ENCODE measurements at places on chromosomes 11 and 22.

- DNase-seq = no peak
Measured at GRCh38 chr11:119472186-119472855, 49.3 kb upstream of the THY1 start.

DNA sequence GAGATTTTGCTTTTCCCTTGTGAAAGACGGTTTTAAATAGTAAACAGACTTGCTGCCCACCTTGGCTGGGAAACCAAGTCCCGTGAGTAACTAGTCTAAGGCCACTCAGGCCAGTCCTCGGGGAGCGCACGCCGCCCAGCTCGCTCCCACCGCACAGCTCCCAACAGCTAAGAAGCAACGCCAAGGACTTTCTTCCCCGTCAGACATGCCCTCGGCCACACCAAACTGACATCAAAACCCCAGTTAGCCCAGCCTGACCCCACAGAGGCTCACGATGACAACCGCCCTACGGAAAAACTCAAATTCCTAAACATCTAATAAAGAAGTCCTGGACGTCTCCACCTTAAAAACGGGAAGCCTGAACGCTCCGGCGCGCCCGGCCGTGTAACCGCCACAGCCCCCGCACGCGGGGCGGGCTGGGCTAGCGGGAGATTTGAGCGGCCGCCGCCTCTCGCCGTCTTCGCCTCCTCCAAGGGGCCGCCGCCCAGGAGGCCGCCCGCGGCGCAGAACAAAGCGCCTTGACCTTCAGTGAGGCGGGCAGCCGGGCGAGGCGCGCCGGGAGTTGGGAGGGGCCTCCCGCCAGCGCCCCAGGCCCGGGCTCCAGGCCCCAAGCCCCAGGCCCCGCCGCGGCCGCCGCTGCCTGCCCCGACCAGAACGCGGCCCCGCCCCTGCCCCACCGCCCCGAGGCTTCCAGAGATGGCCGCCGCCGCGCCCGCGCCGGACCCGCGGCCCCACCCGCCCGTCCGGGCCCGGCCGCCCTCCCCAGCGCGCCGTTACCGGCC lies 486 bp downstream of the NAP1L4 start:
- peak; percentile 32 for DNase-seq

DNA sequence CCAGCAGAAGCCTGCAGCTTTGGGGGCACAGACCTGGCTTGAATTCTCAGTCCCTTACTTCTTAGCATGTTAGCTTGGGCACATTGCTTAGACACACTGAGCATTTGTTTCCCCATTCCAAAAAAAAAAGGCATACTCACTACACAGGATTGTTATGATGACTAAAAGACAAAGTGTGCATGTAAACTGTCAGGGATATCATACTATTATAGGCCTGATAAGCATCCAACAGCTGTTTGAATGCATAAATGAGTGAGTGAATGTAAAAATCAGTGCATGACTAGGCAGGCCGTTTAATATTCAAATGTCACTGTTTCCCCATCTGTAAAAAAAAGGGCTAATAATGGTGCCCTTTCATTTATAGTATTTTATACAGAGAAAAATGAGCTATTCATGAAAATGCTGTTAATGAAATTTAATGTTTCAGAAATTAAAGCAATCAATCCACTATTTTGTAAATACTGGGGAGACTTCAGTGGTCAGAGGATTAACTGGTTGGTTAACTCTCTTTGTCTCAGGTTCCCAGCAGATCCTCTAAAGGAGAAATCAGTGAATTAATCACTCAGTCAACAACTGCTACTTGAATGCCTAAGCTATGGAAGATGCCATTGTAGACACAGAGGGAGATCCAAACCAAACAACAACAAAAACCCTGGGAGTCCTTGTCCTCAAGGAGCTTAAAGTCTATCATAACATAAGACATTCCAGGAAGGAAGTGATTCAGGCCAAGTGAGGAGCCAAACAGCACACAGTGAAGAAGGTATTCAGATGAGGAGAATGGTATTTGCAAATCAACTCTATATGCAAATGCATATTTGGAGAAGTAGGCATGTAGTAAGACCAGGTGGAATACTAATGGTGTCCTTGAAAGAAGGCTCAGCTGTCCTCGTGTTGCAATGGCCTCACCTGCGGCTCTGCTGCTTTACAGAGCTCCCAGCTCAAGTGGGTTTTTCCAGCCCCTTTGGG lies 26.8 kb downstream of the BARX2 start:
- no peak for DNase-seq

DNA sequence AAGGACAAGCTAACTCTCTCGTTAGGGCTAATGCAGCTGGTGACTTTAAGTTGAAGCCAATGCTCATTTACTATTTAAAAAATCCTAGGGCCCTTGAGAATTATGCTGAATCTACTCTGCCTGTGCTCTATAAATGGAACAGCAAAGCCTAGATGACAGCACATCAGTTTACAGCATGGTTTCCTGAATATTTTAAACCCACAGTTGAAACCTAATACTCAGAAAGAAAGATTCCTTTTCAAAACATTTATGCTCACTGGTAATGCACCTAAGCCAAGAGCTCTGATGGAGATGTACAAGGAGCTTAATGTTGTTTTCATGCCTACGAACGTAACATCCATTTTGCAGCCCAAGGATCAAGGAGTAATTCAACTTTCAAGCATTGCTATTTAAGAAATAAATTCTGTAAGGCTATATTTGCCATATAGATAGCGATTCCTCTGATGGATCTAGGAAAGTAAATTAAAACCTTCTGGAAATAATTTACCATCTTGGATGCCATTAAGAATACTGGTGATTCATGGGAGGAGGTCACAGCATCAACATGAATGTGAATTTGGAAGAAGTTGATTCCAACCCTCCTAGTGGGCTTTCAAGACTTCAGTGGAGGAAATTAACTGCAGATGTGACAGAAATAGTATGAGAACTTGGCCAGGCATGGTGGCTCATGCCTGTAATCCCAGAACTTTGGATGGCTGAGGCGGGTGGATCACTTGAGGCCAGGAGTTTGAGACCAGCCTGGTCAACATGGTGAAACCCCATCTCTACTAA lies 14.5 kb downstream of the XNDC1N start:
- no peak for DNase-seq

DNA sequence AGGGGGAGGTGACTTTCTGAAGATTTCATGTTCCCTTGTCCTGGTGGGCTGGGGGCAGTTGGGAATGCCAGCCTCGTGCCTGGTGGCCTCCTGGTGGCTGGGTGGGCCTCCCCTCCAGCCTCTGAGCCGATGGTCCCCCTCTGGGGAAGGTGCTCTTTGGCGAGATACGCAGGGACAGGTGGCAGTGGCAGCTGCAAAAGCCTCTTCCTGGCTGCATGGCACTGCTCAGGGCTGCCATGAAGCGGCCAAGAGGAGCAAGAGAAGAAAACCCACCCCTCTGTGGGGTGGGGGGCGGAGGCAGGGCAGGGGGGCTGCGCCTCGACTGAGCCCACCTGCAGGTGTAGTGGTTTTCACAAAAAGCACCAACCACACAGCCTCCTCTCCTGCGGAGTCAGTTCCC lies 61.8 kb upstream of the PHF21B start:
- DNase-seq = no peak

- DNase-seq = peak; percentile 56
Measured at GRCh38 chr22:31148953-31149627, 8.8 kb upstream of the PLA2G3 start.

DNA sequence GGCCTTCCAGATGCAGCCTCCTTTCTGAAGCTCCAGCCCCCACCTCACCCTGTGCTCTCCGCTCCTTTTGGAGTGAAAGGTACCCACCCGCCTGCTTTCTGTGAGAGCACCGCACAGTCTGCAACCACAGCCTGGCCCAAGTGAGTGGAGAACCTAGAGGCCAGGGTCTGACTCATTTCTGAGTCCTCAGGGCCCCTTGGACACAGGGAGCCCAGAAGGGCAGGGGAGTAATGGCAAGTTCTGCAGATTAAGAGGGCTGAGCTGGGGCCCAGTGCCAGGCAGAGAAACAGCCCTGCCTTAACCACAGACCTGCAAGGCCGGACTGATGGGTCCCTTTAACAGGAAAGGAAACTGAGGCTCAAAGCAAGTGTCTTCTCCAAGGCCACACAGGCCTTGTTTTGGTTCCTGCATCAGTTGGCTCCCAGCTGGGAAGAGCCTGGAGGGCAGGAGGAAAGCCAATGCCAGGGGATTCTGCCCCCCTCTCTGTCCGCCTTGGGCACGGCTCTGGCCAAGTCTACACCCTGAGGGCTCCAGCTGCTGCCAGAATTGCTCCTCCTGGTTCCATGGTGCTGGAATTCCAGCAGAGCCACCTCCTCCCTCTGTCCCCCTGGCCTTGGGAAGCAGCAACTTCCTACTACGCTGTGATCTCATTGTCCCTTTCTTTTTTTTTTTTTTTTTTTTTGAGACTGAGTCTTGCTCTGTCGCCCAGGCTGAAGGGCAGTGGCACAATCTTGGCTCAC lies 55.1 kb downstream of the CYTH4 start:
- DNase-seq = no peak

GRCh38 chr11:126573325-126573978 lies 218.0 kb downstream of the ST3GAL4 start:
- DNase-seq = no peak

- DNase-seq = no peak
Measured at GRCh38 chr11:13962562-13963168, at the start of gene SPON1. TSS of gene SPON1 (plus strand) at chr11:13962723. CDS start at chr11:13962905, 182 bp downstream.

DNA sequence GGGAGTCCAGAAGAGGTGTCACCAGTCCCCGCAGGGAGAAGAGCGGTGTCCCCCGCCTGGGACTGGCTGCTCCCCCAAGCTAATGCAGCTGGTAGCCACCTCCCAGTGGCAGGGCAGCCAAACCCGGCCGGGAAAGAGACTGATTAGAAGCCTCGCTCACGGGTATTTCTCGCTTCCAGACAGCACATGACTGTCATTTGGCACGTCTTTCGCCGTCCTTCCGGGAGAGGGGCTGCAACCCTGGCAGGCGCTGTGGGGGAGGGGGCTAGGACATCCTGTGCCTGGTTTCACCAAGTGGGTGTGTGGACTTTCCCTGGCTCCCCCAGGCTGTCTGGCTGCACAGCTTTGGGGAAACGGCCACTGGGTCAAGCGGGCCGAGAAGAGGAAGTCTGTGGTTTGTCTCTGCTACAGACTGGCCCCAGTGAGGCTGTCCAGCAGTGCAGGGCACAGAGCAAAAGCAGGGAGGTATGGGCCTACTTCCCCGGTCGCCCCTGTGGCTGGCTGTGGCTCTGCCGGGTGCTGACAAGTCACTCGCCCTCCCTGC lies 3.8 kb downstream of the CD81 start:
- peak; percentile 64 for DNase-seq

DNA sequence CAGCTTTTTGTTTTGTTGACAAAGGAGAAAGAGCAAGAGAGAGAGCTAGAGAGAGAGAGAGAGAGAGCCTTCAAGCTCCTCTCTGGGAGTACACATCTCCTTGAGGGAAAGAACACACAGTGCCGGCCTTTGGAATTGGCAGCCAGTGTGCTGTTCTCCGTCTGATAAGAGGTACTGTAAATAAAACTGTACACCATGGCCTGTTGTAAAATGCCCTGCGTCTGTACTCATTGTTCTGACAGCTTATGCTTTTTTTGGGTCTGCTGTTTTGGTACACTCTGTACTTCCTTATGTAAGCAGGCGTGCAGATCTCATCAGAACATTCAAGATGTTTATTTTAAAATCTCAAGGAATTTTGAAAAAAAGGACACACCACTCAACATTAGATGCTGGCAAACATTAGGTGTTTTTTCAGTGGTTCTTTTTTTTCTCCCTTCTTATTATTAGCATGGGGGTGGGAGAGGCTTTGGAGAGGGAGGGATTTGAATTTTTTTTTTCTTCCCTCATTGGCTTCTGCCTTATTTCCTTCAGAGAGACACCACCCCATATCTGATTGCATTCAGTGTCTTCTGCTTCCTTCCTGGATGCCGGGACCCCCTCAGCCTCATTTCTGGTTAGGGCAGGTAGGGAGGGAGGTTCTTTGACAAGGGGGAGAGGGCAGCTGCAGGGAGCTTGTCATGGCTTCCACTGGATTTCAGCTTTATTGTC lies 116.8 kb upstream of the NNMT start:
- DNase-seq = peak; percentile 97

DNA sequence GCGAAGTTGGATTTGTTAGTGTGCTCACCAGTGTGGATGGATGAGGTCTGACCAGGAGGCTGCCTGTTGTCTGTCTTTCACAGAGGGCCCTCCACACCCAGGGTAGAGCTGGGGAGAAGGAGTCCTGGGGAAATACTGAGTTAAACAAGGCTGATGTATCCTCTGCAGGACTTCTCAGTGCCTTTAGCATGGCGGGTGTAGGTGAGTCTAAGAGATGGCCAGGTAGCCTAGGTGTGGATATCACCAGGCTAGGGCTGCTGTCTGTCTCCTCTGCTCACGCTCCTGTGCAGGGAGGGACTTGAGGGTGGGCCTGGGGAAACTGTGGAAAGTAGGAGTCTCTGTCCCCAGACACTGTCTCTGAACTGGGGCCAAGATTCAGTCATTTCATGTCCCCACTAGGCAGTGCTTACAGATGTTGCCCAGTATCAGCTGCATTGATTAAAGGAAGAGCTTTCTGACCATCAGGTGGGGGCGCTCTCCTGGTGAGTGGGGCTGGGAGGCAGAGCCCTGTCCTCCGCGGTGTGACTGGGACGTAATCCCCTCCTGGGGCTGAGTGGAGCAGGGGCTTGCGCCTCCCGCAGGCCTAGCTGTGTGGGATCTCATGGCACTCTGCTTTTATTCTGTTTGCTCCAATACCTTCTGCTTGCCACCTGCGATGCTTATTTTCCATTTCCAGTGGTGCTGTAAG lies 35.5 kb upstream of the CCDC188 start:
- no peak for DNase-seq

DNA sequence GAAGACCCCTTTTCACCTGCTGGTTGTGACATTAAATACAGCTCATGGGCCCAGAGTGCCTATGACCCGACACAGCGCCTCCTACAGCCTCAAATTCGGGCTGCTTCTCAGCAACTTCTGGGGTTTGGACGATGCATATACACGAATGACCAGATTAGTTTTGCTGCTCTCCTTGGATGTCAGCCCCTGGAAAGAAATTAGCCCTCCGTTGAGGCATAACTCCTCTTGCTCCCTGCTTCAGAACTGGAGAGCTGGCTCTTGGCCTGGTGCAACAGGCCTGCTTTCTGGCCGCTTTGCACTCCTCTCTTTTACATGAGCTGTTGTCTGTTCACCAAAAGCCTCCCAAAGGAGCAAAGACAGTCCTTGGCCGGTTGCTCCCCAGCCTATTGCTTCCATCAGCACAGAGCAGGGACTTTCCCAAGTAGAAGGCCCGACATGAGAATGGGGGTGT lies 3.3 kb downstream of the TECTA start:
- peak; percentile 6 for DNase-seq

DNA sequence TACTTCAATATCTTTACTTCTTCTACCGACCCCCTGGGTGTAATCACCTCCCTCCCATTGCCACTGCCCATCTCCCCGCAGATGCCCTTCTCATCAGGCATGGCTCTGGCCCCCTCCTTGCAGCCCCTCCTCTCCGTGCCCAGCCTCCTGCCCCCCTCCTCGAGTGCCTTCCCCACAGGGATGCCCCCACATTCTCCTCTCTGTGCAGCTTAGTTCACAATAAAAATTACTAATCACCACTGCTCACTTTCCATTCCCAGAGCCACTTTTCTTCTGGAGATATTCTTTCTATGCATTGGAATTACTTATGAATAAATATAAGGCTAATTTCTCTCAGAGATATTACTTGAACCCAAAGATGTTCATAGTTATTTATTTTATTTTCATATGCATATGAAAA lies 22.1 kb downstream of the IFITM10 start:
- no peak for DNase-seq

- no peak for DNase-seq
Measured at GRCh38 chr11:121929581-121929980, 186.4 kb downstream of the BLID start.
